ENCODE measurements at places on chromosomes 16 and 17. TPM values are rescaled to one million over a fixed set of nuclear protein-coding genes. Genes with fewer than 3 reads are reported as not detected.

The CTCF gene
- 36.3 TPM for total RNA-seq

The FNDC8 gene
- total RNA-seq, result not detected

The CCDC200 gene
- 0.14 TPM for total RNA-seq

The SLC38A7 gene
- total RNA-seq, result 39.6 TPM

The LRRC75A gene
- 2.6 TPM for total RNA-seq

DNA sequence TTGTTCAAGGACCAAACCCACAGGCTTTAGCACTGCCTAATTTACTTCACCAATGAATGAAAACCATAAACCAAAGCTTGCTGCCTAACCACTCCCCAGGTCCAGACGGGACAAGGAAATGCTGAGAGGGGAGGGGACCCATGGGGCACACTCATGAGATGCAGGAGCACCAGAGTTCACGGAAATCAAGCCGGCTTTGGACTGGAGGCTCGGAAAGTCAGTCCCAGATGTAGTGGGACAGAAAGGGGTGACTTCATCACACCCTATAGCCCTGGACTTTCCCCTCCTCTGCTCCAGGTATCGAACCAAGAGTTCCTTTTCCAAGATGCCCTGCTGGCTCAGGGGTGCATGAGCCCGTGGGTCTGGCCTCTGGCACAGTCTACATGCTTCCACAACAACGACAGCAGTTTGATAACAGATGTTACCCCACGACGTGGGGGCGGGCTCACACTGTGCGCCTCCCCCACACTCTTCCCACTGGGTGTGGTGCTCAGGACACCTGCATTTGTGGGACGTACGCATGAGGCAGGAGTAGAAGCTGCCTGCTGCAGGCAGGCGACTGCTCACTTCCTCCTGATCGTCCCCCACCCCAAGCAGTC, 63.2 kb downstream of the AMFR start:
- no peak for DNase-seq

DNA sequence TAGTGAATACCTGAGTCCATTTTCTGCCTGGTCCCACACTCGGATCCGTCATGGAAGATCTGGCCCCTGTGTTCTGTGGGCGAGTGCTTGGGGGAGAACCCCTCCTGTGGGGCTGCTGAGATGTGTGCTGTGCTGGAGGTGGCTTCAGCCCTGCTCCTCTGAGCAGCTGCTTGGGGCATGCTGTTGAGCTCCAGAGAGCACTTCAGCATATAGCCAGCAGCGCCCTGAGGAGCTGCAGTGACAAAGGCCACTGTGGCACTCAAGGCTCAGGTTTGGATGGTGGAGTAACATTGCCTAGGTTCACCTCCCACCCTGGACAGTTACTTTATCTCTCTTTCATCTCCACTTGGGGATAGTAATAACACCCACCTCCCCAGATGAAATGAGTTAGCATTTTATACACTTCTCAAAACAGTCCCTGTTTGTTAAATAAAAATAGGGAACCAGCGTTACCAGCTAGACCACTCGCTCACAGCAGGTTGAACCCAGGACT, 75.3 kb downstream of the KSR1 start:
- DNase-seq, result no peak

DNA sequence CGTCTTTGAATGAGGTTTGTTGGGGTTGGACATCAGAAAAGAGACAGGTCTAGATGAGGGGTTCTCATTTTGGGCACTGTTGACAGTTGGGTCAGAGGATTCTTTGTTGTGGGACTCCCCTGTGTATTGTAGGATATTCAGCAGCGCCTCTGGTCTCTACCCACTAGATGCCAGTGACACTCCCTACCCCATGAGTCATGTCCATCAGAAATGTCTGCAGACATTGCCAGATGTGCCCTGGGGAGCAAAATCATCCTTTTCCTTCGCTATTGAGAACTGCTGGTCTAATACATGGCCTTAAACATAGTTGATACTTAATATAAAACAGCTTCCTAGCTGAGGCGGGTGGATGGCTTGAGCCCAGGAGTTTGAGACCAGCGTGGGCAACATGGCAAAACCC, 3.1 kb downstream of the ABAT start:
- no peak for DNase-seq

All from dermis blood vessel endothelial cell (primary cell).